ENCODE measurements at places on chromosomes 6 and 20.

DNA sequence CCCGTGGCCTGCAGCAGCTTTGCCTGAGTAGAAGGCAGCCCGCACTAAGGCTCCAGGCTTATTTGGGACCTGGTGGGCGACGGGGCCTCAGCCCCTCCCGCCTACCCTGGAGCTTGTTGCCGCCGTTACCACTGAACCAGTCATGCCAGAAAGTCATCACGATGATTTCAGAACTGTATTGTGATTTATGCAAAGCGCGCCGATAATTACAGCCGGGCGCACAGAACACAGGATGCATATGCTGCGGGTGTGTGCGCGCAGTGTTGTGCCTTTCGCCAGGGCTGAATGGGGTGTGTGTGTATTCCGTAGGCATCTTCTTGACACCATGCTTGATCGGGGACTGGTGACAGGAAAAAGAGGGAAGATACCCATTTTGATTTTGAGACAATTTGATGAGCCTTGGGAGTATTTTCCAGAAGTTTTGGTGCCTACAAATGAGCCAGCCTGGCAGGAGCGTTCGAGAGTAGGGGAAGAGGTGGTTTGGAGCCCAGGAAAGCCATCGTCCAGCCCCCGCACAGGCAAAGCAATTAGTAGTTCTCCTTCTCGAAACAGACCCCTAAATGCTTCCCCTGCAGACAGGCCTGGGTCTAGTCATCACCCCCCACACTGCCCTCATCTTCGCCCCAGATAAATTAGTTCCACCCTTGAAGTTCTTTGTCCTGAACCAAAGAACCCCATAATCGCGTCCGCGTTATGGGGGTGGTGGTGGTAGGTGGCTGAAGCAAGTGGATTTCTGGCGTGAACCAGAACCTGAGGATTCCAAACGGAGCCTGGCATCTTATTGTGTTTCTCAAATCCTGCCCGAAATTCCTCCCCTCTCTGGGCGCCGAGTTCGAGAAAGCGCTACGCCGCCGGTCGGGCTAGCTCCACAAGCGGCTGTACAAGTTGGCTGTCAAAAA lies 1.9 kb upstream of the NR2E1 start:
- no peak for DNase-seq

DNA sequence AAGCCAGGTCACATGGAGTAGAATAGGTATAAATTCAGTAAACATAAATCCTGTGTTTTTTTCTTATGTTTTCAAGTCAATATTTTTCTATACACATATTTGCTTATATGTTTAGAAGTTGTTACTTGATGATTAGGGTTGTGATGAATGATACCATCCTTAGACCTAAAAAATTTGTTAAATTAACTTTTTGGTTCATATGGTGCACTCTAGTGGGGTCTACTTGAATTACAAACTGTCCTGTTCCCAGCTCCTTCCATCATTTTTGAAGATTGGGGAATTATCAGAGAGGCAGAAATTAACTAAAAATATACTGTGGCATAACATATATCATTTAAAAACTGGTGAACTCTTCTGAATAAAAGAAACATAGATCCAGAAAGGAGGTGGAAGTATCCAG lies 48.3 kb upstream of the RIPPLY2 start:
- no peak for DNase-seq

DNA sequence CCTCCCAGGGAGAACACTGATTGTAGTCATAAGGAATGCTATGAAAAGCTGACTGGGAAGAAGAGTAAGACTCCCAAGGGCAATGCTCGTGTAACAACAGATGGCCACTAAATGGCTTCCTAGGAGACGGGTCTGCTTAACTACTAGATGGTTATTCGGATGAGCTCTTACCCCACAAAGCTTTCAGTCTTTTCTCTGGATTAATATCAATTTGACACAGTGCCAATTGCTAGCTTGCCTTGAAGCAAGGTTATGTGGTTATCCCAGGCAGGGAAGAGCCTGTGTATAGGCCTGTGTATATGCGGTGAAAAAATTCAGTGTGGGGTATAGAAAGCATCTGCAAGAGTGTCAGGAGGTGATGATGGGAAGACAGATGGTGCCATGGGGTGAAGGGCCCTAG lies 86.4 kb upstream of the NOX3 start:
- DNase-seq, result no peak

- no peak for DNase-seq
Measured at GRCh38 chr20:23118766-23119165, 32.6 kb upstream of the CD93 start.
